HT-29 (cell line): ENCODE measurements at places on chromosomes 3 and 15. TPM values are rescaled to one million over a fixed set of nuclear protein-coding genes. Genes with fewer than 3 reads are reported as not detected.

DNA sequence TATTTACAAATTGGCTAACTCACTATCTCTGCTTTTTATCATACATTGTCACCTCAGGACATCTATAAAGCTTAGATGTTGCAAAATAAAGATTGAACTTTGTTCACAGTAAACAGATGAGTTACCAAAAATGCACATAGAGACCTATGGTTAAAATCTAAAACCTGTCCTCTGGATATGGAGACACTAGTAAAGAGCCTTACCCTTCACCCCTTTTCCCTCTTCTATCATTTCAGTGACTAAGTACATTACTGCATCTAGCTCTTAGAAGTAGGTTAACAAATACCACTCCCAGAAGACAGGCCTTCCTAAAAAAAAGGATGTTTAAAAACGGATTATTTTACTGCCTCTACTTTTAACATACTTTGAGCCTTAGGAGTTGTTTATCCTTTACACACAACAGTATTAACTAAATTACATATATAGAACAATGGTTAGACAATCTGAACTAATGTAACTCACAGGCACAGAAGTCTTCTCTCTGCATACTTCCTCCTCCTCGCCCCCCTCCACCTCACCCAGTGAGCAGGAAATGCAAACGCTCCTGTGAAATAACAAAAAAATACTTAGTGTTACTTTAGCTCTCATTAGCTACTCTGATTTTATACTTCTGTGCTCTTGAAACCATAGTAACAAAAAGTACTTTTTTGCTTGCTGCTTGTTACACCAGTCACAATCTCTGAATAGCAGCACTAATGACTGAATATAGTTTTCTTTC lies 23.3 kb downstream of the IREB2 start:
- no peak for DNase-seq

The GPX1 gene
- total RNA-seq: 500 and 516 TPM in 2 replicates

The TYRO3 gene
- 9.2 and 12.3 TPM in 2 replicates for total RNA-seq

GRCh38 chr3:138474163-138474562 lies 39.7 kb downstream of the ESYT3 start:
- no peak for DNase-seq

The PLAAT1 gene
- total RNA-seq: 0.51 TPM in 1 of 2 replicates, not detected in the other
